Right lobe of liver (tissue), 6 donors: ENCODE measurements at places on chromosomes 2 and 18. TPM values are rescaled to one million over a fixed set of nuclear protein-coding genes. Genes with fewer than 3 reads are reported as not detected.

The STEAP3 gene
- 144 TPM for total RNA-seq

The SMYD1 gene
- not detected for total RNA-seq

The RNASEH1 gene
- total RNA-seq = 8.3 TPM

The TRABD2A gene
- 2.4 TPM for total RNA-seq

The FOXD4L1 gene
- total RNA-seq = 0.11 TPM

The LRP1B gene
- total RNA-seq = 1.7 TPM

The PFN4 gene
- not detected for total RNA-seq

The BMP10 gene
- total RNA-seq = 7.3 TPM
